Activated naive CD8-positive, alpha-beta T cell treated with anti-CD3 and anti-CD28 coated beads for 36 hours (primary cell): ENCODE measurements at places on chromosomes 4 and X. TPM values are rescaled to one million over a fixed set of nuclear protein-coding genes. Genes with fewer than 3 reads are reported as not detected.
A peak's percentile ranks its signal among the peaks of the same experiment; 100 is the strongest.

GRCh38 chr4:151417164-151417571 is 8.2 kb downstream of the FHIP1A start:
- no peak for DNase-seq

- no peak for DNase-seq
These were observed at the start of gene GBA3 for GRCh38 chr4:22692736-22693135. Gene GBA3, plus strand, starts transcription at chr4:22692937.

Gene CCNA2
- total RNA-seq: 127 TPM

- no peak for DNase-seq
These were observed 163.5 kb upstream of the TLL1 start for GRCh38 chr4:165709516-165709915.

DNA sequence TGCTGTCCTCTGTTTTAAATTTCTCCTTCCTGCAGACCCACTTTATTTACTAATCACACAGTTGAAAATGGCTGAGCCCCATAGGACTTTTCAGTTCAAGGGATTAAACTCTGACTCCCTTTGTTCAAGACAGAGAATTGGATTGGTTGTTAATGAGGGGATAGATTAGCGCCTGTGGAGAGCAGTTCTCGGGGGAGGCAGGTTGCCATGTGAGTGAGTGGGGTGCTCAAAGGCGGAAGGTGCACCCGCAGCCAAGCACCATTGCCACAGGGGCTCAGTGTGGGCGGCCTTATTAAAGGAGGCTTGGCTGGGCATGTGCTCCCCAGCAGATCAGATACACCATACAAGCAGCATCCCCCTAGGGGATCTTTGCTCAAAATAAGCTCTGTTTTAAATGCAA is 7.9 kb upstream of the CBR4 start:
- DNase-seq: no peak

- DNase-seq: peak; percentile 53
These were observed 1.2 kb downstream of the GABRB1 start for GRCh38 chr4:47032405-47033106.

GRCh38 chr4:140297221-140297570 is 76.2 kb upstream of the SCOC start:
- DNase-seq: no peak

Gene ARX
- total RNA-seq: not detected

DNA sequence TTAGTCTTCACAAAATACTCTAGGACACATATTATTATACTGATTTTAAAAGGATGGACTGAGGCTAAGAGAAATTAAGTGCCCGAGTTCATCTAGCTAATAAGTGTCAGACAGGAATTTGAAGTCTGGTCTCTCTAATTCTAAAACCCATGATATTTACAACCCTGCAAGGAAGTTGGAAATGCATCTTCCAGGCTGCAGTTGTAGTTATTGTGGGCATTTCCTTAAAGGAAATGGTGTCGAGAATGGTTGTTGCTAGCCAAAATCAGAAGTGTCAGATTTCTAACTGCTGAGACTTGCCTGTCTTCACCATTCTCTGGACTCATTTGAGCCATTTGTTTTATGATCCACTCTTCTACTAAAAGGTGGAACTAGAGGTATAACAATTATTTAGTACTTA is 82.5 kb downstream of the FAT4 start:
- no peak for DNase-seq
